ENCODE measurements at places on chromosomes 7 and 10.

- DNase-seq: no peak
These were observed 13.3 kb downstream of the ZRANB1 start for GRCh38 chr10:124955243-124955642.

DNA sequence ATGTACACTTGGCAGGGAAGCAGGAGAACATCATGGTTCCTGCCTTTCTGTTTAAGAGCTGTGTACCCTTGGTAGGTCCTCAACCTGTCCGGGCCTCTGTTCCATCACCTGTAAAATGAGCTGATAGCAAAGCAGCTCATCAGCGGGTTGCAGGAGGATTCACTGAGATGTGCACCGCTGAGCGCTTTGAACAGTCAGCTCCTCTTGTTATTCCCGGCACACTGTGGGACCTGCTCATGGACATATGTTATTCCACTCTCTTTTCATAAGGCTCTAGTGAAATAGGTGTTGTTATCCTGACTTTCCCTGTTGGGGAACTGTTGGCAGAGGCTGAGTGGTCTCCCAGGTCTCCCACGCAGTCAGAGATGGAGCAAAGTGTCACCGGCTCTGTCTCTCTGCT lies 497.5 kb upstream of the ZMIZ1 start:
- DNase-seq: no peak

DNA sequence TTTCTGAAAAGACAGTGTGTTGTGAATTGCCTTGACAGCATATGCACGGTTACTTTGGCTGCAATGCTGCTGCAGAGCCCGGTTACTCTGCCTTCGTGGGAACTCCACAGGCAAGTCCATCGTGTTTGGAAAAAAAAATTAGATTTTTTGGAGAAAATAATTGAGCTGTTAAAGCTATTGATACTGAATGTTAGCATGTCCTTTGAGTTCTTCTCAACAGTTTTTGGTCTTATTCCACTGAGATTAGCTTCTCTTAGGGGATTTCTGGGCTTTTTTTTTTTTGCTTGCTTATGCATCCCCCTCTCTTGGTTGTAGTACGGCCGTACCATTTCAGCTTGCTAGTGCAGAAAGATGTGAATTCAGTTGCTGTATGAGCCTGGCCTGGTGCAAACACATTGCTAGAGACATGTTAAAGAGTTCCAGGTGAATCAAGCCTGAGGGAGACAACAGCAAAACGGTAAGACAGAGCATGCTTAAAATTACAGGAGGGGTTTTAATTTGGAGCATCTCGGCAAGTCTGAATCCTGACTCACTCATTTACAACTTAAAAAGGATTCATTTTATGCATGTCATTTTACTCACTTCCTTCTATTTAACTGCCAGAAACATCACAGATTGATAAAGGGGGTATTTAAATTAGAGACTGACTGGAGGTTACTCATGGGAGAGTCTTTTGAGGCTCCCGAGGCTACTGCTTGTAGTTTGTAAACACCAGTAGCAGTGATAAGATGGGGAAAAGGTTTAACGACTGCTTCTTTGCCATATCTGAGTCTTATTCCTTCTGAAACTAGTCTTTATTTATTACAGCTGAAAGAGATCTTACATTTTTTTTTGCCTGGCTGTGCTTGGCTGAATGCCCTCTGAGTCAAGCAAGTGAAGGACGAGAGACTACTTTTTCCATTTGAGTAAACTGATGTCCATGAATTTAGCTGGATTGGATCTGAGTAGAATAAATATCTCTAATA lies 113.7 kb downstream of the CDK14 start:
- no peak for DNase-seq

DNA sequence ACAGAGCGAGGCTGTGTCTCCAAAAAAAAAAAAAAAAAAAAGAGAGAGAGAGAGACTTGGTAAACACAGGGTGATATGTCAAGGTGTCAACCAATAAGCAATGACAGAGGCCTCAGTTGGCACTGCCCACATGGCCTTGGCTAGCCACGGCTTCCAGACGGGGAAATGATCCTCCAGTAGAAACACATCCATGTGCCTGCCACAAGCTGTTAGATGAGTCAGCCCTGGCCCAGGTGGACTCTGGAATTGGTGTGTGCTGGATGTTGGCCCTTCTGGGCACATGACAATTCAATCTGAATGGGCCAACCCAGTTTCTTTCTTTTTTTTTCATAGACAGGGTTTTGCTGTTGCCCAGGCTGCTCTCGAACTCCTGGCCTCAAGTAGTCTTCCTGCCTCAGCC lies 13.7 kb downstream of the RFC2 start:
- no peak for DNase-seq

DNA sequence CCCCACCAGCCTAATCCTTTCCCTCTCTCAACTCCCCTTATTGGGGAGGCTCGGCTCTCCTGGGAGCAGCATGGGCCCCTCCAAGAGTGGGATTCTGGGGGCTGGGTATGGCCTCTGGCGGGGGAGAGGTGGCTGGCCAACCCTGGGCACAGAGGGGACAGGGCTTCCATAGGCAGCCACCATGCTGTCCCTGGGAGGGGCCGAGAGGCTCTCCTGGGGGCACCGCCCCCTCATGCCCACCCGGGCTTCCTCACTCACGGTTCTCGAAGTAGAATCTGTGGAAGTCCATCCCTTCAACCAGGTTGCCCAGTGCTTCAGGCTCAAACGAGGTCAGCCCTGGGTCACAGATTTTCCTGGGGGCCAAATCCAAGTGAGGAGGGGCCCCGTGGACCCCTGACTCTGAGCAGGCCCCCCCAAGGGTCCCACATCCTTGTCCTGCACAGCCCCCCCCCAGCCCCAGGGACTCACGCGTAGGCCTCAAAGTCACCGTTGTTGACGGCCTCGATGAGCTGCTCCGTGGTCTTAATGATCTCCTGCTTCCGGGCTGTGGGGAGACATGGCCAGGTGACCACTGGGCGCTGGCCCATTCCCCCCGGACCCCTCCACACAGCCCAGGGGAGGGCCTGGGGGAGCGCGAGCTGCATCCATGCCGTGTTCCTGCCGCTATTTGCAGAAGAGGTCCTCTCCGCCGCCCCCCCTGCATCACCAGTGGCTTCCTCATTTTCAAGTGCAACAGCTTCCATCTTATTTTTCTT lies 19.8 kb downstream of the YKT6 start:
- DNase-seq: no peak

DNA sequence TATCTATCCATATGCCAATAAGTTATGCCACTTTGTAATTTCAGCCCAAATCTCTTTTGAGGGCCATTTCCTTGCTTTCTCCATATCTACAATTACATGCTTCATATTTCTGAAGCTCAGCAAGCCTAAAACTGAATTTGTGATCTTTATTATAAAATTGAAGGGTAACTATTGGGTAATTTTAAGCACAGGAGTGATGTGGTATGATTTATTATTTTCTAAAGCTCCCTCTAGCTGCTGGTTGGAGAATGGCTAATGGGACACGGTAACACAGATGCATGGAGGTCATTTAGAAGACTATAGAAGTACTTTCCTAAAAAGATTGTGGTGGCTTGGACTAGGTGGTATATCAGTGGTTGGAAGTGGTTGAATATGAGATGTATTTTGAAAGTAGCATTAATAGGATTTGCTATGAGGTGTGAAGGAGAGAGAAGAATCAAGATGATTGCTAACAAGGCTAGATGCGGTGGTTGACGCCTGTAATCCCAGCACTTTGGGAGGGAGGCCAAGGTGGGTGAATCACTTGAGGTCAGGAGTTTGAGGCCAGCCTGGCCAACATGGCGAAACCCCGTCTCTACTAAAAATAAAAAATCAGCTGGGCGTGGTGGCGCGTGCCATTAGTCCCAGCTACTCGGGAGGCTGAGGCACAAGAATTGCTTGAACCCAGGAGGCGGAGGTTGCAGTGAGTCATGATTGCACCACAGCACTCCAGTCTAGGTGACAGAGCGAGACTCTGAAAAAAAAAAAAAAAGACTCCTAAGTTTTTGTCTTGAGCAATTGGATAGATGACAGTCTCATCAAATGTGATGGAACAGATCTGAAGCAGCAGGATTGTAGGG lies 13.9 kb downstream of the KLHDC10 start:
- no peak for DNase-seq

GRCh38 chr7:155258226-155258560 lies 39.5 kb upstream of the INSIG1 start:
- no peak for DNase-seq

- no peak for DNase-seq
These were observed 39.2 kb upstream of the PPP1R3C start for GRCh38 chr10:91672021-91672608.

DNA sequence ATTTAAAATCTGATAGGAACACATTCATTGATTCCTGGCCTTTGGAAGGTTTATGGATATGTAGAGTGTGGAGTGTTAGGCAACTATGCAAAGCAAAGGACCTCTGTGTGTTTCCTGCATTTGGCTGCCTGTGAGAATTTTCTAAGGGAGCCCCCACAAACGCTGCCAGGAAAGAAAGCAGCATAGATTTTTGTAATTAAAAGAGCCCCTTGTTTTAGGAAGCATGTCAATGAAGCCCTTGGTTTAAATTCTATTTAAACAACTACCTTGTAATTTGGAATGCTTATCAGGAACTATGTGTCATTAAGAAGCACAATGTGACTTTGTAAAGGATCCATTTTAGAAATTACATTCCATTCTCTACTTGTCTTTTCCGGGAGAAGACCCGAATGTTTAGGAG lies 742.5 kb downstream of the NXPH1 start:
- DNase-seq: no peak

GRCh38 chr7:115043605-115044004 lies 121.7 kb downstream of the MDFIC start:
- DNase-seq: no peak

GRCh38 chr10:3622845-3623621 lies 162.0 kb downstream of the KLF6 start:
- DNase-seq: peak; percentile 32

DNA sequence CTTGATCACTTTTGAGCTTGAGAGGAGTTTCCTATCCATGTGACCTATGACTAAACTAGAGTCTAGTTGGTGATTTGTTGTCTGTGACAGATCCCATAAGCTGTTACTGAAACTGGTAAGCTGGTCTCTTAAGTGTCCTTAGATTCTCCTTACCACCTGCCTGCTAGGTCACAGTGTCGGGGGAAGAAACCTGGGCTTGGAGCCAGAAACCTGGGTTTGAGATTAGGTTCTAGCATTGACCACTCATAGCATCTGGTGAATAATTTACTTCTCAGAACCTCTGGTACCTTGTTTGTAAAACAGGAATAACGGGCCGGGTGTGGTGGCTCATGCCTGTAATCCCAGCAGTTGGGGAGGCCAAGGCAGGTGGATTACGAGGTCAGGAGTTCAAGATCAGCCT lies 21.8 kb upstream of the ITPRID1 start:
- no peak for DNase-seq

DNA sequence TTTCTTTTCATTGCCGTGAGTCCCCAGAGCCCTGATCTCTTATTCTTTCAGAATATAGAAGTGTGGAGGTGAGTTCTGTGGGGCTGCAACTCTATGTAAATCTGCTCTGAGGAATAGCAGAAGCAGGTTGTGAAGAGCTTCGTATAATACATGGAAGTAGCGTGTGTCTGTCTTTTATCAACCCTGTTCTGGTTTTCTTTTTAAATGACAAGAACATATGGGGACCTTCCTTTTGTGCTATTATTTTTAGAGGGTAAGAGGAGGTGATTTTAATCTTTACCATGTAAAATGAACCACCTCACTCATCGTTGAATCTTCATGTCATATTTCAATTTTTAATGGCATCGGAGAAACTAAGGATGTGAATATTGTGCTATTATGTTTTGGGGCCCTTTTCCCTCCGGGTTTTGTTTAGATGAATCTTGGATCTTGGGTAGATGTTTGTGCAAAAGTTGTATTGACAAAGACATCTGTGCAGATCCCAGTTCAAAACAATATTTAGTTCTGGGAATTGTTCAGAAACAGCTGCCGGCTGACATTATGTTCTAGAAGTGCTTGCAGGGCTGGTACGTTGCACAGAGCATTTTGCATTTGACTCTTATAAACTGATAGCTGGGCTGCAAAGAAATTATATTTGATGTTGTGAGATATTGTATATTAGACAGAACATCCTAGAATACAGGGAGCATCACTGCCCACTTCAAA lies 46.7 kb downstream of the PLXDC2 start:
- DNase-seq: no peak

- no peak for DNase-seq
These were observed 920.9 kb downstream of the LRMDA start for GRCh38 chr10:76352300-76352699.

GRCh38 chr10:100896876-100897461 lies 15.8 kb upstream of the SLF2 start:
- DNase-seq: no peak

GRCh38 chr10:123808906-123809305 lies 82.7 kb downstream of the CPXM2 start:
- no peak for DNase-seq

GRCh38 chr10:102631525-102632393 lies 12.5 kb upstream of the TRIM8 start:
- no peak for DNase-seq

GRCh38 chr10:5503477-5503835 lies 4.1 kb upstream of the CALML5 start:
- DNase-seq: no peak

DNA sequence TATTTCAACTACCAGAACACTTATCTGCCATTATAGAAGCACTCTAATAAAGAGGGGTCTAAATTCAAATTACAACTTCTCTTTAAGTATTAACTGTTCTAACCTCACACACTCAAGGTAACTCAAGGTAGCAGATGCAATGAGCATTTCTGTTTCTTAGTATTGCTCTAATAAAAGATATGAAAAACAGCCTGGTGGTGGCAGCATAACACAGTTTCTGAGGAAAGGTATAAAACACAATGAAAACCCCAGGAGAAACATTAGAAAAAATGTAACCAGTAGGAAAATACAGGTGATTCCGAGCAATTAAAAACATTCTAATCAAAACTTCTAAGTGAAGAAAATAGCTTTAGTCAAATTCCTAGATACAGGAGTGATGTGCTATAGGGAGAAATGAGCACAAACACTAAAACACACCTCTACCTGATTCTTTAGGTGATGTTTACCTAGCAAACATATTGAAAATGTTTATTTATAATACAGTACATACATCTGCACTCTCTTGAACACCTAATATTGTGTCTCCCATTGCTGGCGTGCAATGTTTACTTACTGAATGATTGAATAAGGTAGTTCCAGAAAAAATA lies 3.5 kb downstream of the MKRN1 start:
- peak; percentile 76 for DNase-seq
